Stimulated activated CD4-positive, alpha-beta T cell treated with anti-CD3 and anti-CD28 coated beads, Interleukin-1b, Interleukin-23, amount 100 ng/mL, for 24 hours (primary cell): ENCODE measurements at places on chromosomes 12 and 14.

- no peak for DNase-seq
These were observed 936.0 kb downstream of the DIO2 start for GRCh38 chr14:79275292-79275655.

DNA sequence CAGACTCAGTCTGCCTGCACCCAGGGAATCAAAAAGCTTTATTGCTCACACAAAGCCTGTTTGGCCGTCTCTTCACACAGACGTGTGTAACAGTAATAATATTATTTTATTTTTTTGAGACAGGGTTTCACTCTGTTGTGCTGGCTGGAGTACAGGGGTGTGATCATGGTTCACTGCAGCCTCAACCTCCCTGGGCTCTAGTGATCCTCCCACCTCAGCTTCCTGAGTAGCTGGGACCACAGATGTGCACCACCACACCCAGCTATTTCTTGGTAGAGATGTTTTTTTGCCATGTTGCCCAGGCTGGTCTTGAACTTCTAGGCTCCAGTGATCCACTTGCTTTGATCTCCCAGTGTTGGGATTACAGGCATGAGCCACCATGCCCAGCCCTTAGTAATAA lies 88.4 kb upstream of the DCD start:
- no peak for DNase-seq

- DNase-seq: no peak
These were observed 172.8 kb upstream of the DCN start for GRCh38 chr12:91355150-91356006.

DNA sequence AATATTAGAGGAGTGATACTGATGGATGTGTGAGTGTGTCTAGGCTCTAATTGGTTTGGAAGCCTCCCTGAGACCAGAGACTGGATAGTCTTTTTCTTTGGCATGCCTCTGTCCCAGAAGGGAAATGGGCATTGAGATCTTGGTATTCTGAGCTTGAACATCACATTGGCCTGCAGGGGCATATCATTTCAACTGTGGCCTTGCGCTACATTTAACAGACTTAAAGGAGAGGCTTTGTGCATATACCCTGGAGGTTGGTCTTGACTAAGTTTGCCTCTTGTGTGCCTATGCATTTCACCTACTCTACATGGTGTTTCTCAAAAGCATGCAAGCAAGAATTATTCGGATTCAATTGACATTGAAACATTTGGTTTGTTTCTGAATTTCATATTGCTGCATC lies 185.4 kb downstream of the TMTC2 start:
- DNase-seq: no peak

GRCh38 chr12:96521895-96522682 lies 32.7 kb downstream of the CFAP54 start:
- no peak for DNase-seq

DNA sequence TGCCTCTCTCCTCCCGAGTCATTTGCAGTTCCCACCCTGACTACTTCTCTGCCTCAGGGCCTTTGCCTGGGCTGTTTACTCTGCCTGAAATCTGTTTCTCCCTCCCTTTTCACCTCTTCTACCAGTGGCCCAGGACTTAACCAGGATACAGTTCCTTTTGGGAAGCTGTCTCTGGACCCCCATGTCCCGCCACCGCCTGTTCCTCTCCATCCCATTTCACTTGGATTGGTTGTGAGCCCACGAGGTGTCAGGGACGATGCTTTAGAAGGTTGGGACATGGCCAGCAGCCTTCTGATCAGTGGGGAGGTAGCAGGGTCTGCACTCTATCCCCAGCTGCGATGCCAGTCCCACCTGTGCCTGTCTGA lies 51.8 kb downstream of the FAM222A start:
- no peak for DNase-seq

DNA sequence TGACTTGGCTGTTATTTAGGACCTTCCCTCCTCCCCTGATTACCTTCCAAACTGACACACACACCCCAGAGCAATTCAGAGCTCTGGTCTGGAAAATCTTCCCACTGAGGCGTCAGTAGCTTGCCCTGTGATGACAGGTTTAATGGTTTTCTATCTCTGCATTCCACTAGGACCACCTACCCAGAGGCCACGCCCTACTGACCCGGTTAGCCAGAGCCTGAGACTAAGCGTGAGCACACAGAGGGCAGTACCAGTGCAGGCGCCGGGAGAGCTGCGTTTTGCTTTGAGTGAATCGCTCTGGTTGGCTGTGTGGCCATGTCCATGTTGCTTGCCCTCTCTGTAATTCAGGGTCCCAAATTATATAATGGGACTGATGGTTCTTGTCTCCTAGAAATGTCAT lies 36.2 kb upstream of the ATP2A2 start:
- no peak for DNase-seq

GRCh38 chr14:23435543-23436326 lies at the start of gene MYH7:
MYH7 (minus strand) TSS chr14:23435660; CDS start chr14:23433732, 1,928 bp downstream.
- no peak for DNase-seq

- DNase-seq: no peak
These were observed 35.8 kb downstream of the FBXO33 start for GRCh38 chr14:39396448-39396847.

GRCh38 chr14:94643316-94644101 lies 31.3 kb downstream of the SERPINA3 start:
- no peak for DNase-seq

- no peak for DNase-seq
These were observed 990.2 kb upstream of the ATXN7L3B start for GRCh38 chr12:73547421-73547820.

GRCh38 chr14:68243450-68244010 lies 424.0 kb downstream of the RAD51B start:
- DNase-seq: no peak

DNA sequence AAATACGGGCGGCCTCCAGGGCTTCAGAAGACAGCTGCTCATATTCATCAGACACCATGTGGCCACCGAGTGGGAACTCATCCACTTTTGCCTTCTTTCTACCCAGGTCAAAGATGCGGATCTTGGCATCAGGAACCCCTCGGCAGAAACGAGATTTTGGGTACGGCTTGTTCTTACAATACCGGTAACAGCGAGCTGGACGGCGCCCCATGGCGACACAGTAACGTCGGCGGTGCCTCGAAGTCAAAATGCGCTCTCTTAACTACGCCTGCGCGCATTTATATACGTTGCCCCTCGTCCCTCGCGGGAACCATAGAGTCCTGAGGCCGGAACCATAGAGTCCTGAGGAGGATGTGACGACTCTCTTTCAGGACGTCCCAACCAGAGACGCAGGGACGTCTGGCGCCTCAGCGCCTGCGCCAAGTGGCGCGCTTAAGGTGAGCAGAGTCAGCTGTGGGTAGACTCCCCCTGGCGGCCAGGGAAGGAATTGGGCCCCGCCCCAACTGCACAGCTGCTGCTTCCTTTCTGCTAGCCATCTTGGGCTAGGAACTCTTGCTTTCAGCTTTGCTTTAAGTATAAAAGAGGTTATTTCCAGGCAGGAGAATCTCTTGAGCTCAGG lies at the start of gene RPL10L:
Gene RPL10L, minus strand, starts transcription at position 256 of the 619 bp plus-strand sequence. Its CDS starts 45 bp downstream, at position 211.
- no peak for DNase-seq

GRCh38 chr12:68572661-68573060 lies 38.0 kb upstream of the RAP1B start:
- no peak for DNase-seq

DNA sequence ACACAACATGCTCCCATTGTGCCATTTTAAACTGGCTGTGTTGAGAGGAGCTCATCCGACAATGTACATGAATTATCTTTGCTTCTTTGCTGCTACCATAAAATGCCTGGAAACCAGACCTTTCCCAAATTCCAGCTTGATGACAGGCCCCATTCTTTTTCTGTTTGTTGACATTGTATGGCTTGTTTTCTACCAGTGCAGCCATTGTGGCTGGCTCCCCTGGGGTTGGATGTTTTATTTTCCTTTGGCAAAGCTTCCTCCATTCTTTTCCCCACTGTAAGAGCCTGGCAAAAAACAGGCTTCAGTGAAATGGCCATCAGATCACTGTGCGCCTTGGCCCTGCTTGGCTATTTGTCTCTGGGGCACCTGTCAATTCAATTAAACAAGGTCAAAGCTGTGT lies 532.5 kb downstream of the VRK1 start:
- DNase-seq: no peak

DNA sequence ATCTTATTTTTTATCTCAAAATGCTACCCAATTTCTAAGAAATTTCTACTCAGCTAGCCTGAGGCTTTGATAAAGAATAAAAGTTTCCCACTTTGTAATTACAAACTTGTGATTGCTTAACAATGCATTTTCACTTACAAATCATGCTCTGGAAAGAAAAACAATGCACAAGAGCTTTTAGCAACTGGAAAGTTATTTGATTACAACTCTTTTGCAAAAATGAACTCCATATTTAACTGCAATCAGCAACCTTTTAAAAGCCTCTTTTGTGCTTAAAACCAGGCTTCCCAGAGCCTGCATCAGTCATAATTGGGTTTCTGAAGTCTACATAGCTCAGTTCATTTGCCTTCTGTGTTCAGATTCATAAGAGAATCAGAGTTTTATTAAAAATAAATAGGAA lies 395.2 kb downstream of the PAWR start:
- DNase-seq: no peak

DNA sequence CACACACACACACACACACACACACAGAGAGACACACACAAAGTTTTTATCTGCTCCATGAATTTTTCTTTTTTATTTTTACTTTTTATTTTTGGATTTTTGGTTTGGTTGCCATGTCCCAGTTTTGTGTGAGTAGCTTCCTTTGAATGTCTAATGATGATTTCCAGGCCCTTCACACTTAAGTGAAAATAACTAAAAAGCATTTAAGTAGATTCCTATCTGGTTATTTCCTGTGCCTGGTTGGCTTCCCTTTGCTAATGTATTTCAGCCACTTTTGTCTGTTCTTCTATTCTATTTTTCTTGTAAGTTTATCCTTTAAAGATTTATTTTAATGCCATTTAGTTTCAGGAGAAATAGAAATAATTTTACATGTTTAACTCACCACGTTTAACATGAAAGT lies 755.4 kb downstream of the SLC6A15 start:
- no peak for DNase-seq

- DNase-seq: no peak
These were observed 13.7 kb downstream of the PFKM start for GRCh38 chr12:48132826-48133225.

DNA sequence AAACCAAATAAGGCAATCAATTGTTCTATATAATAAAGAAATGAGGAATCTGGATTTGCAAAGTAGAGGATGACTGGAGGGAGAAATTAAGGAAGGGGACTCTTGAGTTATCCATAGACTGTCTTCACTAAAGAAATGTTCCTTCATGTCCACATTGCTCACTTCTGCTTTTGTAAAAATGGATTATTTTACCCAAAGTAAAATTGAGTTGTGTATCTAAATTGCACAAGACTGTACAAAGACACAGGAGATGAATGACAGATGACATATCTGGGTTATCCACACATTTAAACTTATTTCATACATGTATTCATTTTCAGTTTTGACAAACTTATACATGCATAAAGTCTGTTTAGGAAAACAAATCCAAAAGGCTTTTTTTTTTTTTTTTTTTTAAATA lies 11.3 kb downstream of the ATP2B1 start:
- no peak for DNase-seq

DNA sequence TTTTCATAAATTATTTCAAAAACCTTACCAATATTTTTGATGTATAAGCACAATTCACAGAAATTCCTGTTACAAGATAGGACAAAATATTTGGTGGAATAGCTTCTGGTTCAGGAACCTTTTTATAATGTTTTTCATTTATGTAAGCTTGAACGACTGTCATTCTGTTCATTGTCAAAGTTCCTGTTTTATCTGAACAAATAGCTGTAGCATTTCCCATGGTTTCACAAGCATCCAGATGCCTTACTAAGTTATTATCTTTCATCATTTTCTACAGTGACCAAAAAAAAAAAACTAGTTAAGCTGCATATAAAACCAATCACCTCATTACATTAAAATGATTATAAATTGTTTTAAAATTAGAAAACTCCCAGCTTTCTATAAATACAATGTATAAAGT lies 87.1 kb downstream of the ATP2B1 start:
- no peak for DNase-seq

- DNase-seq: no peak
These were observed 19.3 kb downstream of the NT5DC3 start for GRCh38 chr12:103821773-103822172.

DNA sequence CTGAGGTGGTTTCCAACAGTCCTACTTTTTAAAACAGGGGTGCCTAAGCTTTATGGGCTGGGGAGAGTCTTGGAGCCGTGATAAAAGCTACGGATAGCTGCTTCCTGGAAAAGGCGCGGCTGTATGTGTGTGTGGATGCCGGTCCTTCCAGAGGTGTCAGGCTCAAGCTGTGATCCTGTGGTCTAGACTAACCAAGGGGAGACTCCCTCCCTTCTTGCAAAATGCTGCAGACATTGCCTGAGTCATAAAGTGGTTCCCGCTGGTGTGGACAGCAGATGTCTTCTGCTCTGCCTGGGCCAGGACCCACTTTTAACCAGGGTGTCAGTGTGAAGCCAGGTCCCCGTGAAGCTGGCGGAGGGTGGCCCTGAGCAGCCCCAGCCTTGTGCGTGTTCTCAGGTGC lies 37.8 kb downstream of the CCDC92 start:
- no peak for DNase-seq

DNA sequence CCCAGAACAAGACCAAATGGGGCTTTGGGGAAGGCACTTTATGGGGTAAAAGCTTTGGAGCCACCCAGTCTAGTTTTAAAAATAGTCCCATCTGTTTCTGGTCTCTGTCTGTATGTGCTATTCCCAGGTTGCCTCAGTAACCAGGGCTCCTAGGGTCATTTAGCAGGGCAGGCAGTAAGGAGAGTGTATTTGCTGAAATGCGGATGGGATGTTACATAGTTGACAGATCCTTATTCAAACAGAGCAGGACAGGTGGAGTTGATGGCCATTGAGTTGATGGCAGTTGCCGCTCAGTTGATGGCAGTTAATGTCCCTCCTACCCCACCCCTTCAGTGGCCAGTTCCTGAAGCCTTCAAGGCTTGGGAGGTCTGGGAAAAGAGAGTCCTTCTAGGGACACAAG lies 4.6 kb downstream of the ZC3H10 start:
- no peak for DNase-seq

DNA sequence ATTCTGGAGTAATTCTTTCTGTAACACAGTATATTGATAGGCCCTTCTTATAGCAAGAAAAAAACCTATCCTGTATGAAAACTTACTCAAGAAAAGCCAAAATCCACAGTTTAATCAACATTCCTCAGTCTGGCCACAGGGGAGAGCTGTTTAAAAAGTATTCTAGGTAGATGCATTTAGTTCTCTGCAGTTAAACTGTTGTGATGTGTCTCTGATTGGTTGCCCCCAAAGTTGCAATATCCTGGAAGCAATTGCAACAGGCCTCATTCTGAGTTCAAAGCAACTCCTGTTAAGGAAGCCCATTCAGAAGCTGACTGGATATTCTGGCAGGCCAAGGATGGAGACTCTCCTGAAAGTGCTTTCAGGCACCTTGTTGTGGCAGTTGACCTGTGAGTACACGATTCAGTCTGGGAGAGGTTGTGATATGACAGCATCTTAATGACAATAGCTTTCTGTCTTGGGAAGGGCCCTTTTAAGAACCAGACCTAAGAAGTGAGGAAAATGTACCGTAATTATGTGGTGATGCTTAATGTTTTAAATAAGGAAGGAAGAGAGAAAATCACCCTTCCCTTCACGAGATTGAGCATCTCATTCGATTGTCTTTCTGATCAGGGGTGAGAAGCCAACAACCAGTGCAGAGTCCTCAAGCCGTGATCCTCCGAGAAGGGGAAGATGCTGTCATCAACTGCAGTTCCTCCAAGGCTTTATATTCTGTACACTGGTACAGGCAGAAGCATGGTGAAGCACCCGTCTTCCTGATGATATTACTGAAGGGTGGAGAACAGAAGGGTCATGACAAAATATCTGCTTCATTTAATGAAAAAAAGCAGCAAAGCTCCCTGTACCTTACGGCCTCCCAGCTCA lies 420.7 kb downstream of the DAD1 start:
- DNase-seq: no peak
